ENCODE measurements at places on chromosomes 12 and 14.

DNA sequence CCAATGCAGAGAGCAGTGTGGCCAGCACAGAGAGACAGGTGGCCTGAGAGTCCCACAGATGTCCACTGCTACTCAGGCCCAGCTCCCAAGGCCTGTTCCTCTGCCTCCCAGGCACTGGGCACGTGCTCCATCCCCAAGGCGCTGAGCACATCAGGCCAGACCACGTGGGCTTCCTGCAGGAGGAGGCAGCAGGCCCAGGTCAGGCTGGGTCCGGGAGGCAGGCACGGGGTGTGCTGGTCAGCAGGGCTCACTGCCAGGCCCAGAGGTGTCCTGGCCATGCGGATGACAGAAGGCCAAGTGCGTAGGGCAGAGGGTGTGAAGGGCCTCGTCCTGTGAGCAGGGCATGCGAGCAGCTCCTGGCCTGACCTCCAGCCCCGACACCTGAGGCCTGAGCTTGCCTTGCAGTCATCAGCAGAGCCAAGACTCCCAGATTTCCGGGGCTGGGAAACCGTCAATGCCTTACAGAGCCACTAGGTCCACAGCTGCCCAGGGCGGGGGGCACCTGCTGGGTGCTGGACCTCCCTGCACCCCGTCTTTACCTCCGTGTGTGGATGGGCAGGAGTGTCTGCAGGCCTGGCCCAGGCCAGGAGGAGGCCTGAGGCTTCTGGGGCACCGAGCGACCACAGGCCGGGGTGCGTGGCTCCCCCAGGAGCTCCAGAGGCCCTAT is 14.9 kb downstream of the TRMT61A start:
- DNase-seq: no peak

DNA sequence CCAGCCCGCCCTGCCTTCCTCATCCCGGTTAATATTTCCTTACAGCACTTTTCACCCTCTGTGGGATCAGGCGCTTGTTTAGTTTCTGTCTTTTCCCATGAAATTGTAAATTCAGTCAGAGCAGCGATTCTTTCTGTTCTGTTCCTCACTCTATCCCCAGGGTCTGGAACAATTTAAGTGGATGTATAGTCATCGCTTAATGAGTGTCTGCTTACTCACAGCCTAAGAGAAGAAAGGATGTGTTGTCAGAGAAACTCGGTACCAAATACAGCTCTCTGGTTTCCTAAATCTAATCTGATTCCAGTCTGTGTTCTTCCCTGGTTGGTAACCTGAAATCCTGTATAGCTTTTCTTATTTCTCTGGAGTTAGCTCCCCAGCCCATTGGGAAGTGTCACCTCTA is 44.9 kb downstream of the FOS start:
- DNase-seq: no peak

GRCh38 chr12:68280240-68280639 is 26.8 kb upstream of the IL22 start:
- DNase-seq: no peak

- DNase-seq: no peak
These were observed 68.3 kb upstream of the TUNAR start for GRCh38 chr14:95808371-95808770.

GRCh38 chr14:70514168-70515069 is 20.4 kb downstream of the ADAM20 start:
- DNase-seq: no peak

- no peak for DNase-seq
These were observed 1.0 kb downstream of the ZC3H14 start for GRCh38 chr14:88563845-88564244.
